Stimulated activated CD4-positive, alpha-beta T cell treated with anti-CD3 and anti-CD28 coated beads, Interleukin-15, amount 100 ng/mL, for 1 hour (primary cell): ENCODE measurements at places on chromosomes 1 and 21.

DNA sequence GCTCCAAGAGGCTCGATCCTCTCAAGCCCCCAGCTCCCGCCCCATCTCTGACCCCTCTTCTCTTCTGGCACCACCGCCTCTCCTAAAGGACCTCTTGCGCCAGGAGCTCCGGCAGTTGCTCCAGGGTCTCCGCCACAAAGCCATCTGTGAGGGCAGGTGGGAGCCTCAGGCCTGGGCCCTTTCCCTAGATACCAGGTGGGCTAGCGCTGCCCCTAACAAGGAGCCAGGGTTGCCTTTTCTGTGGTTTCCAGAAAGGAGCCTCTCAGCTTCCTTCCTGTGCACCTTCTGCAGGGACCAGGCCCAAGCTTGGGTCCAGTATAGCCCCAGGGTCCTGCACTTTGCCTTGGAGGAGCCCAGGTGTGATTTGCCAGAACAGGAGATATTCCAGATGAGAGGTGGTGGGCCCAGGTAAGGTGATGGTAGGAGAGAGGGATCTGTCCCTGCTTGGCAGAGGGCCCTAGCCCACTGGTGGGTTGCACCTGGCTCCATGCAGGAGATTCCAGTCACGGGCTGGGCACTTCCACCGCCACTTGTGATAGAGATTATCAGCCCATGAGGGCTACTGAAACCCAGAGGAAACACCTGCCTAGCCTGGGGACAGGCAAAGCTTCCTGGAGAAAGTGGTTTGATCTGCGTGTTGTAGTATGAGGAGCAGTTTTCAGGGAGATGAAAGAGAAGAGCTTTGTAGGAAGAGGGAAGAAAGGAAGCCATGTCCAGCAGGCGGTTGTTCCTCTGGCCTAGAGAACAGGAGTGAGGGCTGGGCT lies 1.0 kb downstream of the CCDC24 start:
- no peak for DNase-seq

DNA sequence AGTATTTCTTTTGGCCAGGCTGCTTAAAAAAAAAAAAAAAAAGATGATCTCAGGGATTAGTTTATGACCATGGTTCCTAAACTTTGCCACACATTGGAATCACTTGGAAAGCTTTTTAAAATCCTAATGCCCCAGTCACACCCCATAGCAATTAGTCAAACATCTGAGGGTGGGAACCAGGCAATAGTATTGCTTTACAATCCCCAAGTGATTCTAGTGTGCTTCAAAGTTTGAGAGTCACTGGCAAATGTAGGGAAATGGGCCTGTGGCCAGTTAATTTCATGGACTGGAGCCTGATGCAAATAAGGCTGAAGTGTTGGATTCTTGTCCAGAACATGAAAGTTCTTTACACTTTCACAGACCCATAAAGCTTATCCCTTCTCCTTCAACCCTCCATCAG lies 374.6 kb upstream of the ESRRG start:
- DNase-seq, result no peak

GRCh38 chr1:81805537-81806431 lies 5.0 kb downstream of the ADGRL2 start:
- DNase-seq, result no peak

GRCh38 chr1:33361532-33362235 lies 40.8 kb upstream of the A3GALT2 start:
- DNase-seq, result no peak

DNA sequence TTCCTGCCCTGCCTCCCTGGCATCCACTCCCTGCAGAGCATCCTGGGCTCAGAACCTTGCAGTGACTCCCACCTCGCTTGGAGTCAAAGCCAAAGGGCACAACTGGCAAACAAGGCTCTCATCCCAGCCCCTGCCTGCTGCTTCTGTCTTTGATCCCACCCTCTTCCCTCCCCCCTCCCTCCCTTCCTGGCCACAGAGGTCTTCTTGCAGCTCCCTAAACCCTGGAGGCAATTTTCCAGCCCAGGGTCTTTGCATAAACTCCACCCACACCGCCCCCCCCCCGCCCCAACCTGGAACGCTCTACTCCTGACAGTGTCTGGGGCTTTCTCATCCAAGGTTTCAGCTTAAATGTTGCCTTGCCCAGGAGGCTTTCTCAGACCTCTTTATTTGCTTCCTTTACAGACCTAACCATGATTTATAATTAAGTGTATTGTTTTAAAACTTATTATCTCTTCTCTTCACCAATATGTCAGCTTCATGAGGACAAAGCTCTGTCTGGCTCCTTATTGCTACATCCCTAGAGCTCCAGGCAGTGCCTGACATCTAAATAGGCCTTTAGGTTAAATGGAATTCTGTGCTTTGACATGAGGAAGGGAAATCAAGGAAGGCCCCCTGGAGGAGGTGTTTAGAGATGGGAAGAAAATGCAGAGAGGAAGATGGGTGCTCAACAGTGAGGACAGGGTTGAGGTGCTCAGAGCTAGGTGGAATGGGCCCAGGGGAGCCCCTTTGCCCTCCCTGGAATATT lies 37.7 kb upstream of the PADI1 start:
- no peak for DNase-seq

DNA sequence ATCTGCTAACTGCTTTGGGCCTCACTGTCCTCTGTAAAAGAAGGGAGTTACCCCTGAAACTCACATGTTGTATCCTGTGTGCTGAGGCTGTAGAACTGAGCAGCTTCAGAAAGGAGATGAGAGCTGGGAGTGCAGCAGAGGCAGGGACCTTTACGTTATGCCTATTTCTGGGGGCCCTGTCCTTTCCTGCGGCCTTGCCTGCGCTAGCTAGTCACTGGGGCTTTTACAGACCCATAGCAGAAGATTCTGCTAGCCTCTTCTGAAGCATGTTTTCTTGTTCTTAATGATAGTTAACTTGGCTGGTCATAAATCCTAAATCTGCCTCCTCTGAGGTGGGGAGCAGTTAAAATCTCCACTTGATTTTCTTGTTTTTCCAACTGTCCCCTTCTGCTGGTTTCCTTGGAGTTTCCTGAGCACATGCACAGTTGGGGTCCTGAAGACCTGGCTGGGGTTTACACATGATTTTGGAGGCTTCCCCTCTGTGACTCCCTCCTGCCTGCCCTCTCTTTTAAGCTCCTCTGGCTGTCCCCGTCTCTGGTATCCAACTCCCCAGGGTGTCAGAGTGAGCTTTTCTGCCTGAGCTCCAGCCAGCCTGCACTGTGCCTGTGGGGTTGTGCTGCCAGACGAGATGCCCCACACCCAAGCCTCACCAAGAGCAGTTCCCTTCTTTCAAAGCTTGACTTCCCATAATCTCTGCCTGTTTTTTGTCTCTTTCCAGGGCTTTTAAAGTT lies 76.6 kb downstream of the NOS1AP start:
- no peak for DNase-seq
